ENCODE measurements at places on chromosomes 4 and X. TPM values are rescaled to one million over a fixed set of nuclear protein-coding genes. Genes with fewer than 3 reads are reported as not detected.

Gene MAGEA3
- total RNA-seq, result 2.9 TPM

Gene HSFX2
- not detected for total RNA-seq

Gene ACTRT1
- total RNA-seq, result not detected

Gene PHOX2B
- total RNA-seq, result 0.02 TPM
